Activated CD8-positive, alpha-beta T cell treated with anti-CD3 and anti-CD28 coated beads, Interleukin-2, amount 10 ng/mL, durations not matched to agents 7 days and 5 days (primary cell): ENCODE measurements at places on chromosomes 16 and 17.

DNA sequence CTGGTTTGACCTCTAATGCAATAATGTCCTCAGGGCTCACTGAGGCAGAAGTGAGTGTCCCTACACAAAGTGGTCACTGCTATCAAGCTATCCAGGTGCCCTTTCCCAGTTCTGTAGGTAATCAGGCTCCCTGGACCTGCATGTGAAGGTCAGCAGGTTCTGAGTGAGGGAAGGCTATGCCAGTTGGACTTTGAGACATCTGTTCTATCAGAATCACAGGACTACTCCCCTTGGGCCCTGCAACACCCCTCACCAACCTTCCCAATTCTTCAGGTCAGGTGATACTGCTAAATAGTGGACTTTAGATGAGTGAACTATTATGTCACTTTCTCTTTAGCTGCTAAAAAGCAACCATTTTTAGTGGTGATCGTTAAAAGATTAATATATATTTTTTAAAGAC lies 37.6 kb downstream of the ZZEF1 start:
- H3K4me3 ChIP-seq, result no peak overlapping the region
- H3K4me1 ChIP-seq, result peaks cover 17% of the 10 kb centered on the region
- H3K27ac ChIP-seq, result no peak overlapping the region
- H3K27me3 ChIP-seq, result no peaks in the 10 kb centered on the region
- H3K36me3 ChIP-seq, result peaks cover 53% of the 10 kb centered on the region
- no peak for DNase-seq

- no peak overlapping the region for H3K4me3 ChIP-seq
- no peak overlapping the region for H3K27ac ChIP-seq
- H3K27me3 ChIP-seq, result peaks cover 28% of the 10 kb centered on the region
- peaks cover 16% of the 10 kb centered on the region for H3K4me1 ChIP-seq
These were observed 97.5 kb downstream of the CYLD start for GRCh38 chr16:50839356-50839755.

DNA sequence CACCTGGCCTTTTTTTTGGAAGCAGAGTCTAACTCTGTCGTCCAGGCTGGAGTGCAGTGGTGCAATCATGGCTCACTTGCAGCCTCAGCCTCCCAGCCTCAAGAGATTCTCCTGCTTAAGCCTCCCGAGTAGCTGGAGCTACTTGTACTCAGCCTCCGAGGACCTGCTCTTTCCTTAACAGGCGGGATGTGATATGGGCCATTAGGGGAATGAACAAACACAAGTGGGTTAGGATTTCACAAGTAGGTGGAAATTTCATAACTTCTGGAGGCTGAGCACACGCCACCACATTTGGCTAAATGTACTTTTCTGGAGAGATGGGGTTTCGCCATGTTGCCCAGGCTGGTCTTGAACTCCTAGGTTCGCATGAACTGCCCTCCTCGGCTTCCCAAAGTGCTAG lies 4.1 kb downstream of the PAM16 start:
- H3K4me3 ChIP-seq, result no peak overlapping the region
- DNase-seq, result no peak
- peak overlapping the region; percentile 39 for H3K27ac ChIP-seq
- H3K27me3 ChIP-seq, result no peaks in the 10 kb centered on the region
- H3K36me3 ChIP-seq, result peaks cover 13% of the 10 kb centered on the region

DNA sequence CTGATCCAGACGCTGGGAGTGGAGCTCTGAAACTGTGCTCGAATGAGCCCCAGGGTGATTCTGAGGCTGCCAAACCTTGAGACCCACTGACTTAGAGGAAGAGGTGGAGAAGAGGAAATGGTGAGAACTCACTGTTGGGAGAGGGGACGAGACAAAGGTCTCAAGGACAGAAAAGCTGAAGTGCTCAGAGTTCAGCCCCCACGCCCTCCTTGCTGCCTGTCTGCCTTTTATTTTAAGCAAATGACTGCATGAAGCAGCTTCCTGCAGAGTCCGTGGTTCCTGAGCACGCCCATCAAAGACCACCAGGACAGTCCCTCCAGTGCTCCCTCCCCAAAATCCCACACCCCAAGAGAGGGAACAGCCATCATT lies 20.4 kb downstream of the COTL1 start:
- DNase-seq, result peak; percentile 54
- H3K4me3 ChIP-seq, result peak overlapping the region; percentile 73
- H3K36me3 ChIP-seq, result peaks cover 88% of the 10 kb centered on the region

DNA sequence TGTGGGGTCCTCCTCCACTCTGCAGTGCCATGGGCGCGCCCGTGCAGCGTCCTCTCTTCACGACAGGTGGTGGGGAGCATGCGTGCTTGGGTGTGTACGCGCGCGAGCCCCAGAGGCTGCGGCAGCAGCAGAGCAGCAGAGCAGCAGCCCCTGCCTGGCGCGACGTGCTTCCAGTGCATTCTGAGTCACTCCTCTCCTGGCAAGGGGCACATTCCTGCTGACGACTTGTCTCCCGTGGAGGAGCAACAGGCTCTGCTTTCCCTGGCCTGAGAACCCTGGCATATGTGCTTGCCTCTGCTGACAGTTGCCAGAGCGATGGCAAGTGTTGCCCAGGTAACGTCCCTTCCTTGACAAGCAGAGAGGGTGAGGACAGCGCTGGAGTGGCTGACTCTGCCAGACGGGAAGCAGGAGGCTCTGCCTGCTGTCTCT lies 133.8 kb upstream of the PLCG2 start:
- H3K4me1 ChIP-seq, result peaks cover 13% of the 10 kb centered on the region
- no peak overlapping the region for H3K27ac ChIP-seq
- DNase-seq, result no peak
- no peak overlapping the region for H3K4me3 ChIP-seq
- no peaks in the 10 kb centered on the region for H3K27me3 ChIP-seq

- no peaks in the 10 kb centered on the region for H3K27me3 ChIP-seq
- no peaks in the 10 kb centered on the region for H3K36me3 ChIP-seq
- H3K4me3 ChIP-seq, result no peak overlapping the region
- H3K4me1 ChIP-seq, result peaks cover 99% of the 10 kb centered on the region
These were observed 26.2 kb downstream of the CCR7 start for GRCh38 chr17:40538936-40539705.

GRCh38 chr16:15955425-15955824 lies 6.0 kb downstream of the ABCC1 start:
- H3K27ac ChIP-seq, result peak overlapping the region; percentile 45
- peaks cover 82% of the 10 kb centered on the region for H3K4me1 ChIP-seq
- H3K27me3 ChIP-seq, result no peaks in the 10 kb centered on the region
- DNase-seq, result no peak
- H3K4me3 ChIP-seq, result no peak overlapping the region

DNA sequence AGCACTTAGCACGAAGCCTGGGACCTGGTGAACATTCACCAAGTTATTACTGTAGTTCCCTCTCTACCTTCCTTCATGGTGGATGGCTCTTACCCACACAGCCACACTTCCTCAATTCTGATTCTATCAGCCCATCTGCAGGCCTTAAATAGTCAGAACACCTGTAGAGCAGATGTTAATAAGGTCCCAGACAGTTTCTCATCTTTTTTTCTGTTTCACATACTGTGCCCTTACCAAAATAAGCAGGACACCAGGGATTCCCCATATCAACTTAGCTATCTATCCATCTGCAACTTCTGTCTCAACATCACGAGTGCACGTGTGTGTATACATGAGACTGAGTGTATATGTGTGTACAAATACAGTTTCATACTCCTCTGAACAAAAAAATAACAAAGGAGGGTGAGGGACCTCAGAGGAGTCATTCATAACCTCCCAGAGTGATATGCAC lies 2.8 kb downstream of the RECQL5 start:
- no peaks in the 10 kb centered on the region for H3K27me3 ChIP-seq
- no peak overlapping the region for H3K27ac ChIP-seq
- H3K4me3 ChIP-seq, result no peak overlapping the region
- H3K36me3 ChIP-seq, result peaks cover 24% of the 10 kb centered on the region

DNA sequence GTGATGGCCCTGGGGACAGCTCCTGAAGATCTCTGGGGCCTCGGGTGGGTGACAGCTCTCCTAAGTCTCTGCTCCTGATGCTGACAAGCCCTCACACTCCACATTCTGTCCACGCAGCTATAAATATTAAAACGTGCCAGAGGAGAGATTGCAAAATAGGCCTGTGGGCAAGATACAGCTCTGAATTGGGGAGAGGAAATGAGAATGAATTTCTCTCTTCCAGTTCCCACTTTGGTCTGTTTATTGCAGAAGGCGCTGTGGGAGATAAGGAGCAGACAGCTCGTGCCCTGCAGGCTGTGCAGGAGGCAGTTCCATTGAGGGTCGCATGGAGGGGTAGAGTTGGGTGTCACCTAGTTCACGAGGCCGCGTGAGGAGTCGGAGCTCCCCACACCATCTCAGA lies 87.5 kb upstream of the SDK2 start:
- H3K27ac ChIP-seq, result no peak overlapping the region
- no peak overlapping the region for H3K4me3 ChIP-seq
- no peaks in the 10 kb centered on the region for H3K36me3 ChIP-seq
- no peak for DNase-seq
- H3K4me1 ChIP-seq, result no peaks in the 10 kb centered on the region
- H3K27me3 ChIP-seq, result peaks cover 10% of the 10 kb centered on the region

DNA sequence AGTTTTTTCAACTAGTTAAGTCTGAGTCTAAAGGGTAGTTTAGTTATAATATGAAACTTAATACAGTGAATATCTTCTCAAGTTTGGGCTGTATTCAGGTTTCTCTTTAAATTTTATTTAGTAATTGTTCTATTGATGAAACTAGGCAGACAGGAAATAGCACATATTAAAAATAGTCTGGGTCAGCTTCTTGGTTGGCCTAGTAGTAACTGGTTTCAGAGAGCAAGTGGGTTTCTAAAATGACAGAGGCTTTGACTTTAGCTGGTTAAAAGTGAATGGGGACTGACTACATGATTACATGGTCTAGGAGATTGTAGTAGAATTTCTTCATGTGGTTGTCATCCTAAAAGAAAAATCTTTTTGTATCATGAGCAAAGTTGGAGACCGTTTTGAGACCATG lies 46.8 kb downstream of the OMG start:
- H3K4me1 ChIP-seq, result peaks cover 2% of the 10 kb centered on the region
- no peak for DNase-seq
- no peaks in the 10 kb centered on the region for H3K27me3 ChIP-seq
- no peak overlapping the region for H3K4me3 ChIP-seq
- no peaks in the 10 kb centered on the region for H3K36me3 ChIP-seq

- H3K27me3 ChIP-seq, result no peaks in the 10 kb centered on the region
- no peak for DNase-seq
- H3K27ac ChIP-seq, result no peak overlapping the region
- no peaks in the 10 kb centered on the region for H3K36me3 ChIP-seq
- H3K4me3 ChIP-seq, result no peak overlapping the region
These were observed 592 bp upstream of the PERCC1 start for GRCh38 chr16:1430214-1430758.

GRCh38 chr16:79334127-79334526 lies 266.4 kb downstream of the MAF start:
- no peak overlapping the region for H3K27ac ChIP-seq
- H3K4me3 ChIP-seq, result no peak overlapping the region
- peaks cover 21% of the 10 kb centered on the region for H3K27me3 ChIP-seq
- H3K36me3 ChIP-seq, result no peaks in the 10 kb centered on the region

GRCh38 chr17:72409405-72410002 lies 288.7 kb downstream of the SOX9 start:
- no peak overlapping the region for H3K4me3 ChIP-seq
- no peak overlapping the region for H3K27ac ChIP-seq
- no peaks in the 10 kb centered on the region for H3K27me3 ChIP-seq
- no peaks in the 10 kb centered on the region for H3K4me1 ChIP-seq
- no peaks in the 10 kb centered on the region for H3K36me3 ChIP-seq
- no peak for DNase-seq

GRCh38 chr17:75289832-75290337 lies 652 bp upstream of the SLC25A19 start:
- H3K4me3 ChIP-seq, result peak overlapping the region; percentile 97
- no peaks in the 10 kb centered on the region for H3K27me3 ChIP-seq

DNA sequence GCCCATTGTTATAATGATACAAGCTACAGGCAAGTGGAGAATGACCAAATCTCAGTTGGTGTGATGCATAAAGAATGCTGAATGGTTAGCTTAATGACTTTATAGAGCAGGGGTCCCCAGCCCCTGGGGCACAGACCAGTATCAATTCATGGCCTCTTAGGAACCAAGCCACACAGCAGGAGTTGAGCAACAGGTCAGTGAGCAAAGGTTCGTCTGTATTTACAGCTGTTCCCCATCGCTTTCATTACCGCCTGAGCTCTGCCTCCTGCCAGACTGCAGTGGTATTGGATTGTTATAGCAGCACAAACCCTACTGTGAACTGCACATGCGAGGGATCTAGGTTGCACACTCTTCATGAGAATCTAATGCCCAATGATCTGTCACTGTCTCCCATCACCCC lies 114.0 kb upstream of the ZFHX3 start:
- H3K27me3 ChIP-seq, result no peaks in the 10 kb centered on the region
- H3K4me3 ChIP-seq, result no peak overlapping the region
- DNase-seq, result no peak
- peaks cover 9% of the 10 kb centered on the region for H3K4me1 ChIP-seq
- H3K27ac ChIP-seq, result no peak overlapping the region

DNA sequence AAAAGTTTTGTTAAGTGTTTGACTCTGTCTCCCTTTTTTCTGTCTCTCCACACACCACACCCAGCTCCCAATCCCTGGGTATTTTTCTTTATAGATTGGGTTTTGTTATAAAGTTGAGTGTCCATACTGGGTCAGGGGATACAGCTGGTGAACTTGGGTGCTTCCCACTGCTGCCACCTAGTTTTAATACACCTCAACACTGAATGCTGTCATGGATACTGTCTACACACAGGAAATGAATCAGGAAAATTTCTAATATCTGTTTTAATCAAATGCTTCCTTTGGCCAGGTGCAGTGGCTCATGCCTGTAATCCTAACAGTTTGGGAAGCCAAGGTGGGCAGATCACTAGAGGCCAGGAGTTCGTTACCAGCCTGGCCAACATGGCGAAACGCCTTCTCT lies 5.3 kb upstream of the TAOK1 start:
- DNase-seq, result no peak
- peaks cover under 1% of the 10 kb centered on the region for H3K36me3 ChIP-seq
- H3K27me3 ChIP-seq, result no peaks in the 10 kb centered on the region
- peaks cover 12% of the 10 kb centered on the region for H3K4me1 ChIP-seq
- H3K27ac ChIP-seq, result no peak overlapping the region
- no peak overlapping the region for H3K4me3 ChIP-seq

DNA sequence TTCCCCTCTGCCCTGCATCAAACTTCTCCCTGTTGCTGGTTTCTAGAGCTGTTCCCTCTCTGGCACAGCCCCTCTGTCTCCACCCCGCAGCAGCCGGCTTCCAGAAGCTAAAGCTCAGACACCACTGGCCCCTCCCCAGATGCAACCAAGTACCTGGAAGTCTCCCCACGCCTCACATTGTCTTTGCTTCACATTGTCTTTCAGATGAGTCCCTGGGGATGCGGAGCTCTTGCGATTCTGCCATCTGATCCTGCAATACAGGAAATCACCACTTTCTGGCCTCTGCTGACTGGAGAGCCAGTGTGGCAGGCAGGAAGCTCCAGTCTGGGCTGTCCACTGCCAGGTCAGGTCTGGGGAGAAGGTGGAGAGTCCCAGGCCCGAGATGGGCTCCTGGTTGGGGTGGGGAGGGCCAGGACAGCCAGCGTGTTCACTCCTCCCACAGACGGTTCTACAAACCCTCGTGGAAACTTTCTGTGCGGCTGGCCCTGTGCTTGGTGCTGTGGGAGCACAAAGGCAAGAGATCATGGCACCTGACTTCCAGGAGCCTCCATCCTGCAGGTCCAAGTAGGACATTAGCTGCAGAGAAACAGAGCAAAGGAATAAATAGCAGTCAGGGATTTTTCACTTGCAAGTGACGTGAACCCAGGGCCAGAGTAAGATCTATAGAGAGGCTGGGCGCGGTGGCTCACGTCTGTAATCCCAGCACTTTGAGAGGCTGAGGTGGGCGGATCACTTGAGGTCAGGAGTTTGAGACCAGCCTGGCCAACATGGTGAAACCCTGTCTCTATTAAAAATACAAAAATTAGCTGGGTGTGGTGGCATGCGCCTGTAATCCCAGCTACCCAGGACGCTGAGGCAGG lies 47.9 kb upstream of the MAP3K14 start:
- no peak overlapping the region for H3K27ac ChIP-seq
- H3K4me1 ChIP-seq, result no peaks in the 10 kb centered on the region
- DNase-seq, result no peak
